ENCODE measurements at places on chromosomes 11 and 22.

DNA sequence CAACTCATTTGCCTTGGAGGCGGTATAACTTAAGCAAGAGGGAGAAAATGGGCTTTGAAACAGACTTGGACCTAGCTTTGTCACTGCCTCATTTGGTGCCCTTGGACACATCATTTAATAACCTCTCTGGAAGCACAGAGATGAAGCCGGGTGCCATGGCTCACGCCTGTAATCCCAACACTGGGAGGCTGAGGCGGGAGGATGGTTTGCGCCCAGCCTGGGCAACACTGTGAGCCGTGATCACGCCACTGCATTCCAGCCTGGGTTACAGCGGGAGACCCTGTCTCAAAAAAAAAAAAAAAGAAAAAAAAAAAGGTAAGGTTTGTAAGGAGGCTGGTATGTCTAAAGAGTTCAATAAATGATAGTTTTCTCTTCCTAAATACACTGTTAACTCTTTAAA lies 806 bp downstream of the COA4 start:
- no peak for DNase-seq

DNA sequence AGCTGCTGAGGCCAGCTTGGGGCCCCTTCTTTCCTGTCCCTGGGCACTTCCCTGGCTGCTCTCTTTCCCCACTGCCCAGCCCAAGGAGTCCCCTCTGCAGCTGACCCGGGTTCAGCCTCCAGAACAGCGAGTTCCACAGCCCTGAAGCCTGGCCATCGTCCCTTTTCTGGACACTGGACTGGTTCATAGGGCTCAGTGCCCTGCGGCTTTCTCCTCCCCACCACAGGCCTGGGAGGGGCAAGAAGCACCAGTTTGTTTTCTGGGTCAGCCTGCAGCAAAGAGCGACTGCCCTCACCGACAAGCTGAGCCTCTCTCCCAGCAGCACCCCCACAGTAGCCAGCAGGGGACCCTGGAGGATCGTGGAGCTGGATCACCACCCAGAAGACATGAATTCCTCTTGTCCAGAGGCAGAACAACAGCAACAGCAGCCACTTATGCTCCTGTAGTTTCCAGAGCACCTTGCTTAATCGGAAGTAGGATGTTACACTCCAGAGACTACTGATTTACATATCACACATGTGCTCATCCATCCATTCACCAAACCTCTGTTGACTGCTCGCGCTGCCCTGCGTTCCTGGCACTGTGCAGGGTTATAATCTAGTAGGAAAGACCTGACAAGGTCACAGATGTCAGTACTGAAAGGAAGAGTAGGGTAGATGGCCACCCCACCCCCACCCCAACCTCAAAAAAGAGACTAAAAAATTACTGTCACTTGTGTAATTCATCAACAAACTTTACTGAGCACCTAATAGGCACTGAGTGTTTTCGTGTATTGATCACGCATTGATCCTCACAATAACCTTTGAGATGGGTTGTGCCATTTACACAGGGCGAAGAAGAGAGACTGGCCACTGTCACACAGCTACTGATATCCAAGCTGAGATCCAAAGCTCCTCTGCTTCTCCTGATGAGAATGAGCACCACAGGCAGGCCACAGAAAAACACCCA lies 13.0 kb upstream of the CXCR5 start:
- DNase-seq: peak; percentile 22

DNA sequence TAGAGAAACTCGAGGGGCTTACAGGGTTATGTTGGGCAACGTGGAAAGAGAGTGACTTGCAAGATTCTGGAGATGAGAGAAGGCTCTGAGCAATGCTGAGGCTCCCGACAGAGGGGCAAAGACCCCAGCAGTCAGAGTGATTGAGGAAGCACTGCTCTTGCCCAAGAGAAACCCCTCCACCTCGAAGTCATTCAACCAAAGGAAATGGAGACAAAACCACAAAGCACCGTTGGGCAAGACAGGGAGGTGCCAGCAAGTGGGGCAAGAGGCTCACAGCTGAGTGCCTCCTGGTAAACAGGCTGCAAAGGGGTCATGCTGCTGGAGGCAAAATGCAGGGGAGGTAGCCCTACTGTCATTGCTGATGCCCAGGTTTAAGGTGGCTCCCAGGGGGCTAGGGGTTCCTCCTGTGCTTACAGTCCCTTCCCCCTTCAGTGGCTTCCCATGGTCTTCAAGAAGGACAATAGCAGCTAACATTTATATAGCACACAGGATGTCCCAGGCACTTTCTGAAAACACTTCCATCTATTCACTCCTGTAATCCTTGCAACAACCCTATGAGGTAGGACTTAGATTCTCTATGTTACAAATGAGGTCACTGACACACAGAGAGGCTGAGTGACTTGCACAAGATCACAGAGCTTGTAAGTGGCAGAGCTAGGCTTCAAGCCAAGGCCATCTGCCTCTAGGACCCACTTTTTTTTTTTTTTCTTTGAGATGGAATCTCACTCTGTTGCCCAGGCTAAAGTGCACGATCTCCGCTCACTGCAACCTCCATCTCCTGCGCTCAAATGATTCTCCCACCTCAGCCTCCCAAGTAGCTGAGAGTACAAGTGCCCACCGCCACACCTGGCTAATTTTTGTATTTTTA lies 18.1 kb upstream of the MYH9 start:
- DNase-seq: peak; percentile 95

- no peak for DNase-seq
Observed at GRCh38 chr11:47220401-47220821, 5.6 kb downstream of the DDB2 start.

- DNase-seq: no peak
Observed at GRCh38 chr11:36313750-36314433, 17.8 kb downstream of the PRR5L start.

DNA sequence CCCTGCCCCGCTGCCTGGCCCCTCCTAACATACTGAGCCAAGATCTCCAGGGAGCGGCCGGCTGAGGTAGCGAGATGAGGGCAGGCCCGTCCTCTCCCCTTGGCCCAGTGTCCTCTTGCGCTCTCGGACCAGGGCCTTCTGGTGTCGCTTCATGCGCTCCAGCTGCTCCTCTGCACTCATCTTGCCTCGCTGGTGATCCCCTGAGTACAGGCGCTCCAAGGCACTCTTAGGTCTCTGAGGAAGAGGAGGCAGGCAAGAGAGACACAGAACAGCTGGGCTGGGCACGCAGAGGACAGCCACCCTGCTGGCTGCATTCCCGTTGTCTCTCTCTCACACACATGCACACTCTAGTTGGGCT lies 50.6 kb downstream of the C11orf58 start:
- DNase-seq: no peak

DNA sequence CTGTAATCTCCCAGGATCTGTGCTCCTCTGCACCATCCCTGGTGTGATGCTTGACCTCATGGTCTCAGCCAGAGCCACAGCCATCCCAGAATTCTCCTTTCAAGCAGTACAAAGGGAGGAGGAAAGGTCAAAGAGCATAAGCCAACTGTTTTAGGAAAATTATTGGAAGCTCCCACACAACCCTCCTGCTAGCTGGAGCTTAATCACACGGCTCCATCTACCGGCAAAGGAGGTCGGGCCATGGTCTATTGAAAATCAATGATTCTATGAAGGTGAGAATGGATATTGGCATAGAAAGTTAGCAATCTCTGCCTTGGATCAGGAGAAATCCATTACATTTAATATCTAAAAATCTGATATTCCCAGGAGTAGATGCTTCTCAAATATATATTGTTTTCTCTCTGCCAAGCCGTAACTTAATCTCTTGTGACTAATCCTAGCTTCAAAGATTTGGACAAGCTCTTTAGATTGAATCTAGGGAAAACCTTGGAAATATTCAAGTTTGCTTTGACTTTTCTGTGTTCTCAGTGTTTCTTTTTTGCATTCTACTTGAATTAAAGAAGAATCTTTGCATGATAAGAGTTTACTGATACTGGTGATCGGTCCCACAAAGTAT lies 259.6 kb downstream of the NTM start:
- DNase-seq: no peak

- no peak for DNase-seq
Observed at GRCh38 chr11:28794405-28794804, 686.2 kb downstream of the METTL15 start.

DNA sequence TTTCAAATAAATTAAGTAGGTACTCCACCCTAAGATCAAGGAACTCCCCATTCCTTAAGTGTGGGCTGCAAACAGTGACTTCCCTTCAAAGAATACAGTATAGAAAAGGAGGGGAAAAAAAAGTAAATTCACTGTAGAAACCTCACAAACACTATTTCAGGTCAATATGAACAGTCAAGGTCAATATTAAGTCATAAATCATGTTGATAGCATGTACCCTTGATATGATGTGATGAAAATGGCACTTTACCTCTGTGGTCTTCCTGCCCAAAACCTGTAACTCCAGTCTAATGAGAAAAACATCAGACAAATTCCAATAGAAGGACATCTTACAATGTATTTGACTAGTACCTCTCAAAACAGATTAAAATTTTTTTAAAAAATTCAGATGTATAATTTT lies 8.2 kb downstream of the CKAP5 start:
- DNase-seq: no peak

DNA sequence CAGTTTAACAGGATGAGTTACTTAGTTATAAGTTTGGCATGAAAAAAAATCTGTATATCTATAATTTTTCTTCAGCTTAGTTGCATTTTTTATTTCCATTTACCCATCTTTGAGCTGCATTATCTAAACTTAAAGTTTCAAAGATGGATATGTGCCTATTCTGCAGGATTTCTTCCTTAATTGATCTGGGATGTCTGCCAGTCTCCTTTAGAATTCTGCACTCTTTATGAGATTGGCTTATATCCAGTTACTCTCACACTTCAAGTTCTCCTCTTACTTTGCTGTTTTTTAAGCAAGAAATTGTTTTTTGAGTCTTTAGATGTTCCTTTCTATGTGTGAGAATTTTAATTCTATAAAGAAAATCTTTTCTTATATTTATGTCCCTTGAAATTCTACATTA lies 5.1 kb upstream of the PDGFD start:
- no peak for DNase-seq

DNA sequence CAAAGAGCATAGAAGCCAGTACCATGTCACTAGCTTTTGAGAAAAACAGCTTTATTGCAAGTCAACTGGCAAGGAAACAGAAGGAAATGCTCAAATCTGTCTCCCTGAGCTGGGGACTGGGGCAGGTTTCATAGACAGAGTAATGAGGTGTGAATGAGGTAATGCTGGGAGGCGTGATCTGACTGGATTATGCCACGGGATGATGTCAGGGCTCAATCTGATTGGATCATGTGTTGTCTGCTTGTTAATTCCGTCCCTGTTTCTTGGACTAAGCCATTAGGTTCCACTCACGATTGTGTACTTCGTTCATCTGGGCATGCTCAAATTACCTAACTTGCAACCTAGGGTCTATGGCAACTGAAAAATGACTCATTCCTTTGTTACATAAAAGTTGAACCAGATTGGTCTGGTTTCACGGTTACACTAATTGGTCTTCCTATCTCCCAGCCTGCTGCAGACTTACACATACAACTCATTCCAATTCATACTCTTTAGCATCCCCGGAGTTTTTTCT lies 20.2 kb upstream of the OR10A5 start:
- DNase-seq: no peak

DNA sequence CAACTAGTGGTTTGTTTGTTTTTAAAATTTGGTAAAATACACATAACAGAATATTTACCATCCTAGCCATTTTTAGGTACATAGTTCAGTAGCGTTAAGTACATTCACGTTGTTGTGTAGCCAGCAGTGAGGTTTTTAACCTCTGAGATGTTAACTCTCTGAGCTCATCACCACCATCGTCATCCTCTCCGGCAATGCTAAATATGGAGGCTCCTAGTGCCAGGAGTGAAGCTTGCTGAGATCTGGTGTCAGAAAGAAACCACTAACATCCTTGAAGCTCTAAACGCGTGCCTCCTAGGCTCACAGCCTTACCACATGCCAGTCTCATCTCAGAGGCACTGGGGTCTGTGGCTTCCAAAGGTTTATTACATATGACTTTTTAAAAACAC lies 330.2 kb upstream of the B3GAT1 start:
- no peak for DNase-seq

GRCh38 chr11:337711-338110 lies 17.1 kb upstream of the IFITM3 start:
- no peak for DNase-seq

- no peak for DNase-seq
Observed at GRCh38 chr22:46025973-46026898, 49.3 kb upstream of the WNT7B start.

- DNase-seq: no peak
Observed at GRCh38 chr11:112966561-112966960, 5.3 kb downstream of the NCAM1 start.

DNA sequence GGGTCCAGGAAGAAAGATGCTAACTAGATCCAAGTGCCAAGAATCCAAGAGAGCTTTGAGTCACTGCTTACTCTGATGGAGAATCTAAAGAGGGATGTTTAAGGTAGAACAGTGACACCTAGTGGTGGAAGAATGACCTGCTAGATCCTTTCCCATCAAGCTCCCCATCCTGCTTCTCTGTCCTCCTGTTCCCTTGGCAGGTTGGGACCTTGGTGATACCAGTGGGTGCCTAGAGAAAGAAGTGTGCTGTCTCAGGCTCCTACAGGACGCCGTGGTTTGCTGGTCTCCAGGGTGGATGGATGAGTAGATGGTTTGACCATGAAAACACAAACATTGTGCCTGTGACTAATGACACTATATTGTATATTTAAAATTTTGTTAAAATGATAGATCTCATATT lies 383.7 kb downstream of the TMEM135 start:
- DNase-seq: peak; percentile 85

DNA sequence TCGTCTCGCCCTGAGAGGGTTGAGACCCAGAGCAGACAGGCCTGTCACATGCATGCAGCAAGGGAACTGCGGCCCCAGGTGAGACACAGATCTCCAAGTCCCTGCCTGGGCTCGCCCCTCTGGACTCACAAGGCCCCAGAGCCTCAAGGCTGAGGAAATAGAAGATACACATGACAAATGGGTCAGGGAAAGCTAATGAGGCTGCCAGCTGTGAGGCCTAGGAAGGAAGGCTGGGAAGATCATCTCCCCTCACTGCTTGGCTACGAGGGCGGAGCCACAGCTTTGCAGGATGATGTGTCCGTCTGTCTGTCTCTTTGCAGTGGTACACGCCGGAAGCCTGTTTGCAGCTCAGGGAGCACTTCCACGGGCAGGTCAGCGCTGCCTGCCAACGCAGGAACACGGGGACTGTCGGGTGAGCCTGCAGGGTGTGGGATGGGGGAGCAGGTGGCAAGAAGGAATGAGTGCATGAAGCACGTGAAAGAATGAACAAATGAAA lies 4.5 kb downstream of the RAB36 start:
- no peak for DNase-seq

- DNase-seq: no peak
Observed at GRCh38 chr11:95584589-95584988, 205.0 kb downstream of the FAM76B start.

DNA sequence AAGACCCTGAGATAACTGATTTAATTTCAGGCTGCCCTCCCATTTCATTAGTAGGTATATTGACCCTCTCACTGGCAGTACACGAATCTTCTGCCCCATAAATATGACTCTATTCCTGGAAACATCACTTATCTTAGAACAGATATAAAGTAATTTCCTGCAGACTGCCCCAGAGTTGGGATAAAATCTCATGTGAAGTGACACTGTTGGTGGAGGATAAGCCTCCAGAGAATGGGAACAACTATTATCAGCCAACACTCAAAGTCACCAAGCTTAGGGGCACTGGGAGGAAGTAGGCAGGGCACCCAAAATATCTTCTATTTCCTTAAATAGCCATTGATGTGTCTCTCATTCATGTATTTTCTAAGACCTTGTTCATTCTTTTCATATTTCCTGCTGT lies 8.2 kb downstream of the OR51B5 start:
- no peak for DNase-seq

- peak; percentile 55 for DNase-seq
Observed at GRCh38 chr11:2173150-2173693, 1.6 kb upstream of the TH start.

Measured in Kasumi-1 (cell line).